ENCODE measurements at places on chromosomes 16 and 17.

- DNase-seq = no peak
These were observed 3.1 kb upstream of the CORO7 start for GRCh38 chr16:4419402-4419959.

DNA sequence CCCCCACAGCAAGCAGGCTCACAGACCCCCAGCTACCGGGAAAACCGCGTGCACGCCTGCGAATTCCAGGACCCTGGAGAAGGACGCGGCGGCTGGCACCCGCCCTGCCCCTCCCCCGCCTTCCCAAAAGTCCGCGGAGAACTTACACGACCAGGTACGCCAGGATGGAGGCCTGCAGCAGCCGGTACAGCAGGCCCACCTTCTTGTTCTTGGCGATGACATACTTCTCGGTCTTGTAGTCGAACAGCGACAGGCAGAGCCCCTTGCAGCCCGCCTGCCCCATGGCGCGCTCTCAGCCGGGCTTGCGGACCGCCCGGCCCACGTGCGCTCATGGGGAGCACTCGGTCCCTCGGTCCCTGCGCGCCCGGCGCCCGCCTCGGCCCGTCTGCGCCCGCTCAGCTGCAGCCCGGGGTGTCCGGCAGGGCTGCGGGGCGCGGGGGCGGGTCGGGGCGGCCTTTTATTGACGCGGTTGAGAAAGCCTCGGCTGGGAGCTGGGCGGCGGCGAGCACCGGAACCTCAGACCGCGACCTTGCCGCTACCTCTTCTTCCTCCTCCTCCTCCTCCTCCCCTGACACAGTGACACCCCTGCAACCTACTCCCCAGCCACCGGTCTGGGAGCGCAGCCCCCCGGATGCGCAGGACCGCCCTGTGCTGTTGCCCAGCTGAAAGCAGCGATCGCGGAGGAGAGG, at the start of gene P2RX5:
P2RX5 (minus strand) TSS at position 433 of the 689 bp plus-strand sequence; CDS start at position 283, 150 bp downstream.
- DNase-seq = no peak

DNA sequence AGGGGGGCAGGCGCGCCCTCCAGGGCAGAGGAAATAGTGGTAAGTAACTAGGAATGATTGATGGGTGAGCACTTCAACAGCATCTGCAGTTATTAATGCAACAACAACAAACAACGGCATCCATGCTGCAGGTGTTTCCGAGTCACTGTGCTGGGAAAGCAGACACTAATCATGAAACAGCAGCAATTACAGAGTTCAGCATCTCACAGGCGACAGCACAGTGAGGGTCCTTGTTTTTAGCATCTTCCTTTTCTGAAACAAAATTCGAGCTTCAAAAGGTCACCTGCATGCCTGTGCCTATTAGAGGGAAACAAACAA, 191.9 kb downstream of the SLC39A11 start:
- DNase-seq = no peak

GRCh38 chr17:82668024-82668630, 19.9 kb upstream of the WDR45B start:
- DNase-seq = no peak

GRCh38 chr17:27085517-27085916, 208.4 kb upstream of the WSB1 start:
- no peak for DNase-seq
